Fibroblast of pulmonary artery (primary cell): ENCODE measurements at places on chromosomes 3 and 15.
A peak's percentile ranks its signal among the peaks of the same experiment; 100 is the strongest.

GRCh38 chr3:129878355-129878754 is 15.2 kb downstream of the TMCC1 start:
- DNase-seq: no peak

DNA sequence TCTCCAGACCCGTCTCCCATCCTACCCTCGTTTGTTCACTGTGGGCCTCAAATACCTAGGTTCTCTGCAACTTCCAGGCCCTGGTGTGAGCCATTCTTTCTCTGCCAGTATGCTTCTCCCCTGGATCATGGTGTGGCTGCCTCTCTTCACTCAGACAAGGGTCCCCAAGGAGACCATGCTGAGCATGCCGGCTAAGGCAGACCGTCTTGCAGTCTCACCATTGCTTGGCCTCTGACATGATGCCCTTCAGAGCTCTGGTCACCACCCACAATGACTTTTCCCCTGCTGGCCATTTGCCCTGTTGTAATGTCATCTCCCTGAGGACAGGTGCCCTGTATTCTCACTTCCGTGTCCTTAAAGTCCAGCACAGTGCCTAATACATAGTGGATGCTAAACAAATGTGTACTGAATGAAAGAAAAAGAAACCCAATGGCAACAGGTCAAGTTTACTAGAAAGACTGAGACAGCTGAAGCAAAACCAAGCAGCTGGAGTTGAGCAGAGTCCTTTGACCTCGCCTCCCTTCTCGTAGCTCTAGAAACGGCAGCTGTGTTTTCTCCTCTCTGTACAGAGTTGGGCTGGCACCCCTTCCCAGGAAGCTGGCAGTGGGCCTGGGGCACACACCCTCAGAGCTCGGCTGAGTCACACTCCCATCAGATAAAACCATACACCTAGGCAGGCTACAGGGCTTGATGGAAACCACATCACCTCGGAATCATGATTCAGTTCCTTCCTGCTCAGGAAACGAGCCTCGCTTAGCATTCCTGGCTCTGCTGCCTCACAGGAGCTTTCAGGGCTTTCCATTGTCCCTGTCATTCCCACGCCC is 8.6 kb downstream of the TLR9 start:
- peak; percentile 93 for DNase-seq

- no peak for DNase-seq
Measured at GRCh38 chr15:78450285-78450858, 12.4 kb downstream of the IREB2 start.

DNA sequence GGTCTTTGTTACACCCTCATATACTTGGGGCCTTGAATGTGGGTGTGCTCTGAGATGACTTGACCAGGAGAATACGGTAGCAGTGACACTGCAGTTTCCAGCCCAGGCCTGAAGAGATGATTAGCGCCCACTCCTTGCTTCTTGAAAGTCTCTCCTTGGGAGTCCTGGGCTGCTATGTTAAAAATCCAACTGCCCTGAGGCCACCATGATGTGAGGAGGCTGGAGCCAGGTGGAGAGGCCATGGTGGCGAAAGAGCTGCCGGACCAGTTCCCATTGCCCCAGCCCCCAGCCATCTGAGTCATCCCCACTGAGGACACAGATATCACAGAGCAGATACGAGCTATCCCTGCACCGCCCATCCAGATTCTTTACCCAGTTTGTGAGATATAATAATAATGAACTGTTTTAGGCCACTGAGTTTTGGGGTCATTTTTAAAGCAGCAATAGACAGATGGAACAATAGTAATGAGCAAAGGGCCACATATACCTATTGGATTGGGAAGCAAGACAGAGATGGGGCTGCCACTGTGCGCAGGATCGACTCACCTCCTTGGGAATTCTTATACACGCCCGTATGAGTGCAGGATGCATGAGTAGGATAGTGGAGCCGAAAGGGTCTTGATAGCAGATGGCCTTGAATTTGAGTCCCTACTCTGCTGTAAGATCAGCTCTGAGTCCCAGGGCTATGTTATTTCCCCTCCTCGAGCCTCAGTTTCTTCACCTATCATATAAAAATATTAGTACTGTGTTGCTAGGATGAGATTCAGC is 12.1 kb upstream of the GATA2 start:
- DNase-seq: no peak

DNA sequence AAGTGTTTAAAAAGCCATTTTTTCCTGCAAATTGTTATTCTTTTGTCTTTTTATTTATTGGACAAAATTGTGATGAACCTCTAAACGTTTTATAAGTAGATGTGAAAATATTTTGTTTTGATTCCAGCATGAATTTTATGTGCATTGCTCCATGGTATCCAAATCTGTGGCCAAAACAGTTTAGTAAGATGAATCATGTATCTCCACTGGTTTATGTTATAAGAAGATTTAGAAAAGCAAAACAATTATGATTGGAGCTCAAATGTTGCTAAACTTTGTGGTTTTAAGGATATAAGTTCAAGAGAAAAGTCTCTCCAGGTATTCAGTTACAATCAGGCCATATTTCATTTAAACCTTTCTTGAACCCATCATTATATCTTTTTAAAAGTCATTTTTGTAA is 80.9 kb downstream of the NECTIN3 start:
- DNase-seq: peak; percentile 10

DNA sequence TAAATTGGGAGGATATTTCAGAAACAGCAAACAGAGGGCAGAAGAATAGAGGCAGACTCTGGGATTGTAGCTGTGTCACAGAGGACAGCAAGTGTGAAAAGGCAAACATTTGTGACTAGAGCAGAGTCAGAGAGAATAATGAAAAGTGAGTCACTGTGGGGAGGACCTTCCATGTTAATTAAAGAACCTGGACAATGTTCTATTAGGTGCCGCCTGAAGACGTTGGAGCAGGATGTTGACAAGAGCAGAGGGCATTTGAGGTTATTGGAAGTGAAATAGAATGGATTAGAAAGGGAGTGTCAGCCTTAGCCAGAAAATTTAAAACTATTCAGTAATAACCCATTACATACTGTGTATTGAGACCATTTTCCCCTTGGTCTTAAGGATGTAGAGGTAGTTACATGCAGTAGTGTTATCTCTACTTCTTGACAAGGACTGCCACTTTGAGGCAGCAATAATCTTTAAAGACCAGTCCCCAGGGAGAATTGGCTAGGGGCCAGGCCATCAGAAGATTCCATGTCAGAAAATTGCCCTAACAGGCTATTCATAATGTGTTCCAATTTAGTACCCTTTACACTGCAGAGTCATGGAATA is 5.8 kb downstream of the ACKR2 start:
- no peak for DNase-seq

DNA sequence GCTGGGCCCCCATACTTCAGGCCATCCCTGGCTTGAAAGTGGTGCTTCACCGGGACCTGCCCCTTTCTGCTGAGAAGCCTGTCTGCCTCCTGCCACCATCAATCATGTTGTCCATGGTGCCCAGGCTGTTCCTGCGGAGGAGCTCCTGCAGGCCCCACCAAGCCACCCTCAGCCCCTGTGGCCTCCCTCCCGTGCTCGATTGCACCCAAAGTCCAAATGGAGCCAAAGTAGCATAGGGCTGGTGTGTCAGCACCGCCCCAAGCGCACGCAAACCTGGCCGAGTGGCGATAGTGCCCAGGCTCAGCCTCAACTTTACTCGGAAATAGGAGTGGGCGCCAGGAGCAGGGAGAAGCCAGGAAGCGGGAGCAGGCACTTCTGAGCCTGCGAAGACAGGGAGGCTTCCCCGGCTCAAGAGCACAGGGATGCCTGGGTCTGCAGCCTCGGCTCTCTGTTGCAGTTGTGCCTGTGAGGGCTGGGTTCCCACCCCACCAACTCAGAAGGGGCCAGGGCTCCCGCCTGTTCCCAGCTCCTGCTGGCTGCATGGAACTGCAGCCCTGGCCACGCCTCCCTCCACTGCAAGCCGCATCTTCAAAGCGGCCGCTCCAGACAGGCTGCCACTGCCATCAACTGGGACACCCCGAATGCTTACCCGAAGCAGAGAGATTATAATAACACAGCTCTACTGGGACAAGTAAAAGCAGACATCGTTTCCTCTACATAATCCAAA is 203.0 kb downstream of the ARRDC4 start:
- DNase-seq: no peak

GRCh38 chr3:98906230-98906629 is 4.7 kb upstream of the DCBLD2 start:
- DNase-seq: peak; percentile 91

DNA sequence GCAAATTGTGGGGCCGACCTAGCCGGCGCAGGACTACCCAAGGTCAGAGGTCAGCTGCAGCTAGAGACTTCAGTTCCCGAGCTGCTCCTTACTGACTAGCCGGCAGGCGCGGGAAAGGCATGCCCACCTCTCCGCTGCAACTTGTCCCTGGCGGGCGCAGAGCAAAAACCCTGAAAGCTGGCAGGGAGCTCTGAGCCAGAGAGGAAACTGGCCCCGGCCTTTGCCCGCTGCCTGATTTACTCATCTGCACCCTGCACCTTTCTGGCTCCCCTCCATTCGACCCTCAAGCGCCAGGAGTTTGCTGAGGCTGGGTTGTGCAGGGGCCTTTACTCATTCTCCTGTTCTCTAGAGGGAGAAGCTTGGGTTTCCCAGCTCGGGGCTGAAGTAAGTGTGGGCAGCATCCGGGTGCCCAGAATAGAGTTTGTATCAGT is 1.5 kb downstream of the ZIC4 start:
- no peak for DNase-seq

DNA sequence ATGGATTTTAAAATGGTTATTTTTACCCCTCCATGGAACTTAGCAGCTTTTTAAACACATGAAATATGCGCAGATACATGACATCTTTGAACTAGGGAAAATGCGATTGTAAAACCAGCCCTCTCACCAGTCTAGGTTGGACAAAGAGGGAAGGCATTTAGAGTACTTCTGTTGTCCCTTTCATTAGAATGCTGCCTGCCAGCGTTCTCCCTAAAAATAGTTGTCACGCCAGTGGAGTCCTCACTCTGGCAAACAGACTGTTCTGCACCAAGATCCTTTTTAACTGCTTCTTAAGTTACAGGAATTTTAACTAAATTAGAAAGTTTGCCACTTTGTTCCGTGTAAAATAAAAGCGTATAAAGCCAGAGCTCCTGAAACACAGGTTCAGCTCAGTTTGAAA is 295.3 kb downstream of the VPS13C start:
- no peak for DNase-seq

GRCh38 chr3:170642882-170643601 is 57.2 kb upstream of the SLC7A14 start:
- DNase-seq: no peak

GRCh38 chr15:98715890-98716443 is 67.6 kb downstream of the IGF1R start:
- DNase-seq: no peak

DNA sequence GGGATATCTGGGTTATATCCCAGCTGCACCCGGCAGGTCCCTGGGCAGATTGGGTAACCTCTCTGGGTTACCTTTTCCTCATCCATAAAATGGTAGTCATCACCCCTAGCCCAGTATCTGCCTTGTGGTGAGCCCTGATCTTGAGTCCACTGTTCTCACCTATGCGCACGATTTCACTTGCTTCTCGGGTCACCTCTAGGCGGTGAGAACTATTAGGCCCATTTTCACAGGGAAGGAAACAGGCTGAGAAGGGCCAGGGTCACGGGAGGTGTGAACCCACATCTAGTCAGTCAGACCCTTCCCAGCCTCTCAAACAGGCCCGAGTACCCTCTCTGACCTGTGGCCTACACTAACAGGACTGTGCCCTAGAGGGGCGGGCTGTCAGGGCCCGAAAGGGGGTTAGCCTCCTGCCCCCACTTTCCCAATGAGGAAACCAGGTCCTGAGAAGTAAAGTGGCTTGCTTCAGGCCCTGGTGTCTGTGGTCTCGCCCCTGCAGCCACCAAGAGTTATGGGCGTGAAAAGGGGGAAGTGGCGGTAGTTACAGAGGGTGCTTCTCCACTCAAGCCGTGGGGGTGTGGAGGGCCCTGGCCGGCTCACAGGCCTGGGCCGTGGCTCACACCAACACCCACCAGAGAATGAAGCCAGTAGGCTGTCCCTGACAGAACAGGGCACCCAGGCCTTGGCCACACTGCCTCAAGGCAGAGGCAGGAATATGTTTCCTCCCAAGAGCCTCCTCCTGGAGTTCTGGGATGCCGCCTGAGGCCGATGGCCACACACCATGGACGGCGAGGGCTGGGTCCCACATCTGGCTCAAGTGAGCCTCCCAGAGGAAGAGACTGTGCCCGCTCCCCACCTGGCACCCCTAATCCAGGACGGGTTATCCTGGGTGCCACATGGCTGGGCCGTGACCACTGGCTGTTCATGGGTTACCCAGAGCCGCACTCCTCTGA is 19.5 kb downstream of the PSTPIP1 start:
- no peak for DNase-seq

- no peak for DNase-seq
Measured at GRCh38 chr3:187630404-187630803, 39.8 kb downstream of the SST start.

DNA sequence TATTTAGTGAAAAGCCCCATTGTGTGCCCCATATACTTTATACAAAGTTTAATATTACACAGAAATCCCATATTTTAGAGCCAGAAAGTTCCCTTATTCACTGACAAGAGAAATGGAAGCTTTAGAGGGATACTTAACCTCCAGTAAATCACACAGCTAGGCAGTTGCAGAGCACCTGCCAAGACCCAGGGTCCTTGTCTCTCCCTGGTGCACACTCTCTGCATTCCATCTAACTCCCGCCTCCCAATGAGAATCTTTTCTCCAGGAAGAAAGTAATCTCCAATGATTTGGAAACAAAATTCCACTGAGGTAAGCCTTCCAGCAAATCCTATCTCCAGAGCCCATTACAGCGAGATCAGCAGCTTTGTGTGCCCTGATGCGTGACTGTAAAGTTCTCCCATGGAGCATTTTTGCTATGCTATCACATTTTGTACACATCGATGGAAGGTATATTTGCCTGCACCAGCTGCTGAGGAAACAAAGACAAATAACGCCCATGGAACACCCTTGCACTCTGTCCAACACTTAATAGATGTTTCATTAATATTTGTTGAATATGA is 41.4 kb downstream of the ULK4 start:
- DNase-seq: no peak

DNA sequence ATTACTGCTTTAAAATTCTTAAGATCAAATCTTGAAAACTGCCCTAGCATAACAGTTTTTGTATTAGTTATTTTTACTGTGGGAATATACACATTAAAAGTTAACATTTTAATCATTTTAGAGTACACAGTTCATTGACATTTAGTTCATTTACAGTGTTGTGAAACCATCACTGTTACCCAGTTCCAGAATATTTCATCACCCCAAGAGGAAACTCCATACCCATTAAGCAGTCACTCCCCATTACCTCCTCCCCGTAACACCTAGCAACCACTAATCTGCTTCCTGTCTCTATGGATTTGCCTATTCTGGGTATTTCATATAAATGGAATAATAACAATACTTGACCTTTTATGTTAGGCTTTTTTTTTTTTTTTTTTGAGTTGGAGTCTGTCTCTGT is 164.1 kb upstream of the LRRFIP2 start:
- DNase-seq: peak; percentile 68
